ENCODE measurements at places on chromosomes 16 and 17.
A peak's percentile ranks its signal among the peaks of the same experiment; 100 is the strongest.

- DNase-seq, result no peak
Observed at GRCh38 chr16:65114527-65114926, 7.3 kb downstream of the CDH11 start.

DNA sequence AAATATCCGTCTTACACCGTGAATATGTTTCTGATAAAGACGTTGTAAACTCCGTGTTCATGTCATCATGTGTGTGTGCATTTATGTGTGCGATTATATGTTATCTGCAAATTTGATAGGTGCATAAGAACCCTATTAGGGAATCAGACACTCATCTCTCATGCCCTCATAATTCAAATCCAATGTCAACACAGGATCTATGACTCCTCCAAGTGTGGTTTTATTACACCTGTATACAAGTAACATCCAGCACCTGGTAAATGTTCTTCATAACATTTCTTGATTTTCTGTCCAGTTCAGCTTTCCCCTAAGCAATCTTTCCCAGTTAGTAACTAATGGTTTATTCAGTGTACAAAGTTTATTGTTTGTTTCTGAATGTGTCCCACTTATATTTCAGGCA is 681.9 kb downstream of the CDH11 start:
- DNase-seq, result no peak

DNA sequence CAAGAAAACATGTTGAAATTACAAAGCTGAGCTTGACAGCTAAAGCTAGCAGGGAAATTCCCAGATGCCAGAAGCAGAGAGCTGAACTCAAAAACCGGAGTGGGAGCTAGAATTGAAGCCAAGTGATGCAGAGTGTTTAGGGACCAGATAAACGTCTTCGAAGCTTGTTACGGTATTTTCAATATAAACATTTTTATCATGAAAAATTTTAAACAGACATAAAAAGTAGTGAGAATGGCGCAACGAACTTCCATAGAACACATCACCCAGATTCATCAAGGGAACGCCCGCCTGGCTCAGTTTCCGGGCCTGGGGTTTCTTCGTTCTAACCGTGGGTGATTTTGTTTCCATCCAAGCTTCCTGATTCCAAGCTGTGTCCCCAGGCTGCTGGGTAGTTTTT is 18.1 kb downstream of the SPNS2 start:
- no peak for DNase-seq

- DNase-seq, result no peak
Observed at GRCh38 chr16:72841506-72841905, 206.4 kb downstream of the ZFHX3 start.

DNA sequence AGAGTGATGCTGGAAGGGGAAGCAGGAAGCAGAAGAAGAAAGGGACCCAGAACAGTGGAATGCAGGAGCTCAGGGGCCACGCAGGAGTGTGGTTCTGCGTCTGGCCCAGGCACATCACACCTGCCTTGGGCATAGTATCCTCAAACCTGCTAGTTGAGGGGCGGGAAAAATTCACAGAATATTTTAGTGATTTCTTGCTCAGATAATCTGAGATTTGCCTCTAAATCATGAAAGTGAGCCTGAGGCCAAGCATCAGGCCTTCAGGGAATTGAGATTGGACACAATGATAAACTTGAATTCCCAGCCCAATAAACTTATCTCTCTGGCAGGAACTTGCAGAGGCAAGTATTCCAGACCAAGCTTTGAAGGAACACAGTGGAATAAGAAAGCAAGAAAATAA is 48.5 kb upstream of the CCL2 start:
- no peak for DNase-seq

DNA sequence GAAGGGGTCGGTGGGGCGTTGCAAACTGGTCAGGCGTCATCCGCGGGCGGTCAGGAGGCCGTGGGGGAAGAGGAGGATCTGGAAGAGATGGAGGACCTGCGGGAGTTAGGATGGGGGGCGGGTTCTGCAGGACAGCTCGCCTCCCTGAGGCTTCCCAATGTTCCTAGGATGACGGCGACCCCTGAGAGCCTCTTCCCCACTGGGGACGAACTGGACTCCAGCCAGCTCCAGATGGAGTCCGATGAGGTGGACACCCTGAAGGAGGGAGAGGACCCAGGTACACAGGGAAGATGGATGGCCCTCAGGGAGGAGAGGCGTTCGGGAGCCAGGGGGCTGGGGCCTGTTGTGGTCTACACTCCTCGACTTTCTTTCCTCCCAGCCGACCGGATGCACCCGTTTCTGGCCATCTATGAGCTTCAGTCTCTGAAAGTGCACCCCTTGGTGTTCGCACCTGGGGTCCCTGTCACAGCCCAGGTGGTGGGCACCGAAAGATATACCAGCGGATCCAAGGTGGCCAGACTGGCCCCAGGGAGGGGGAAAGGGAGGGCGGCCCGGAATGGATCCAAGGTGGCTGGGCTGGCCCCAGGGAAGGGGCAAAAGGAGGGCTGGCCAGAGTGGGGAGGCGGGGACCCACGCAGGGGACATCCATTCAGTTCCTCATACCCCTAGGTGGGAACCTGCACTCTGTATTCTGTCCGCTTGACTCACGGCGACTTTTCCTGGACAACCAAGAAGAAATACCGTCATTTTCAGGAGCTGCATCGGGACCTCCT is 839 bp downstream of the PLD2 start:
- DNase-seq, result no peak

DNA sequence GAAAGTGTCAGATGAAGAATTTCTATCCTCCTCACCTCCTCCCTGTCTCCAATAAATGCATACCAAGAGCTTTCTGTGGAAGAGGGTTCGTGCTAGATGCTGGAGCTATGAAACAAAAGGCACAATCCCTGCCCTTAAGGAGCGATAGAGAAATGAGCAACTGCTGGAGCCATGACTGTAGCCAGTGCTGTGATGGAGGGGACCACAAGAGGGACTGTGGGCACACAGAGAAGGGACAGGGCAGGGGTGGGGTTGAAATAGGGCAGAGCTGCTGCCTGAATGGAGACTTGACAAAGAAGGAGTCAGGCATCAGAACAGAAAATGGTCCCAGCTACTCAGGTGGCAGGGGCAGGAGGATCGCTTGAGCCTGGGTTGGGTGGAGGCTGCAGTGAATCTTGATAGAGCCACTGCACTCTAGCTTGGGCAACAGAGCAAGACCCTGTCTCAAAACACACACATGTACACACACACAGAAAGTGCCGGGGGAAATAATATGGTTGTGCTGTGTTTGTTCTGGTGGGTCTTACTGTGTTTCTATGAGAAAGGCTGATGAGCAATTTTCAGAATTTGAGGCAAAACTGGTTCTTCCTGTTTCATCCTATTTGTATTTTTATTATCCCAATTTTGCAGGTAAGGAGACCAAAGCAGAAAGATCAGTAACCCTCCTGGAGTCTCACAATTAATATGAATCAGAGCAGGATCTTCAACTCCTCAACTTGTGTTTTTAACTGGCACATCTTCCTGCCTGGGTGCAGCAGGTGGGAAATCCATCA is 16.5 kb downstream of the TMEM98 start:
- no peak for DNase-seq

DNA sequence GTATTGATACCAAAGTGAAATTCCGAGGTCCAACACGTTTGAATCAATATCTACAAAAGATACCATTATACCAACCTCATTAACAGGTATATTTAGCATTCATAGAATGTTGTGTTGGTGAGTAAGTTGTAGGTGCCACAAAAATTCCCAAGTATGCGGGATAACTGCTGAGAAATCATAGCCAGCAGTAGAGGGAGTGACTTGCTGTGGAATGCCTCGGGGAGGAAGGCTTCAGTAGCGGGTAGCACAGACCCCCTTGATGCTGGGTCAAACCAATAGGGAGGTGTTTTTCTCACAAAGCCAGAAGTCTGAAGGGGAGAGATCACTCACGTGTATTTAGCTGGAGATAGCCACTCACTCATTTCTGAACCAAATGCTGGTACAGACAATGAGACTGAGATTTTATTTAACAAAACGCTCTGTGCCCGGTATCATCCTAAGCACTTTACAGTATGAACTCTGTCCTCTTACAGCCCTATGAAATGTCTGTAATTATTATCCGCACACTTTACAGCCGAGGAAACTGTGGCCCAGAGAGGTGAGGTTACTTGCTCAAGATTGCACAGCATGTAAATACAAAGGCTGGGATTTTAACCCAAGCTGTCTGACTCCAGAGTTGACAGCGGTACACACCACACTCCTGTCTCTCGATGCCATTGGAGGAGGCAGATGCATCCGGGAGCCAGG is 23.1 kb downstream of the HSBP1 start:
- DNase-seq, result no peak

DNA sequence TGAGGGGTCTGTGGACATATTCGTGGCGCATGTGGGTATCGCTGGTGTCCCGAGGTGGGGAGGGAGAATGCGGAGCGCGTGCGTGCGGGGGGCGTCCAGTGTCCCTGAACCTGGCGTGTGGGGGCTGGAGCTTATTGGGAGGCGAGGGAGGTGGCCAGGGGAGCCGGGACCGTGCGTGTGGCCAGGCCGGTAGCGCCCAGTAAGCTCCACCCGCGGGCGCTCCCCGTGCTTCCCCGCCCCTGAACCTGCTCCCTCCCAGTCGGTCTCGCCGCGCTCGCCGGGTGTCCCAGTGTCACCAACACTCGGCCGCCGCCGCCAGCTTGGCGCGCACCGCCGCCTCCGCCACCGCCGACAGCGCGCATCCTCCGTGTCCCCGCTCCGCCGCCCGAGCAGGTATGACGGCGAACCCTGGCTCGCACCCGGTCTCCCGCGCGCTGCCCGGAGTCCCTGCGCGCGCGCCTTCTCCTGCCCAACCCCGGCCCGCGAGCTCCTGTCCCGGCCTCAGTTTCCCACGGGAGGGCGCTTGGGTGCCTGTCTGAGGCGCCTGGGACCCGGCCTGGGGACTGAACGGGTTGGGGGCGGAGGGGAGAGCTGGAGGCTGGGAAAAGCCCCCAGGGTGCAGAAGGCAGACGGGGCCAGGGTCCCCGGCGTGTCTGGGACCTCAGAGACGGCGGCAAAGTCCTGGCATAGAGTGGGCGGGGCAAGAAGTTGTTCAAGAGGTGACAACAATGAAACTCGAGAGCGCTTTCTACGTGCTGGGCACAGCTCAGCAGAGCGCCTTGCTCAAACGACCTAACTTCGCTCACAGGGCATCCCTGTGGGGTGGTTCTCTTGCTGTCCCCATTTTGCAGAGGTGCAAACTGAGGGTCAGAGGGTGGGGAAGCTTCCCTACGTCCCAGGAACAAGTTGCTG is at the start of gene SCNN1B:
TSS of gene SCNN1B (plus strand) at position 258 of the 912 bp plus-strand sequence. CDS start 46,298 bp downstream, outside the sequence.
- no peak for DNase-seq

- DNase-seq, result no peak
Observed at GRCh38 chr16:78648517-78648916, 549.1 kb downstream of the WWOX start.

- DNase-seq, result no peak
Observed at GRCh38 chr17:62871291-62871690, 63.2 kb upstream of the MARCHF10 start.

DNA sequence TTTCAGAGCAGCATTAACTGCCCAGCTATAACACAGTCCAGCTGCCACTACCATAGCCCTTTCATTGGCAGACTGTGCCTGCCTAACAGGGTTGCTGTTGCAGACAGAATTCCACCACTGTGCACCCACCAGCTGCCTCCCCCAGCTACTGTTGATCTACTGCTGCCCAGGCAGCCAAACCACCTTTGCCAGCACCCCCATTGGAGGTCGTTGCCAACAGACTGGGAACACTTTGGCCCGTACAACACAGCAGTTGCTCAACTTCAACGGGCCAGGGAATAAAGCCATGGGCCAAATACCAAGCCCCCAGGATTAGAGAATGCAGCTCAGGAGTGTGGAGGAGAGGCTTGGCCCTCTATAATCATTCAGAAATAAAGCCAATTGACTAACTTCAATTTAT is 473.6 kb downstream of the CDH11 start:
- DNase-seq, result no peak

DNA sequence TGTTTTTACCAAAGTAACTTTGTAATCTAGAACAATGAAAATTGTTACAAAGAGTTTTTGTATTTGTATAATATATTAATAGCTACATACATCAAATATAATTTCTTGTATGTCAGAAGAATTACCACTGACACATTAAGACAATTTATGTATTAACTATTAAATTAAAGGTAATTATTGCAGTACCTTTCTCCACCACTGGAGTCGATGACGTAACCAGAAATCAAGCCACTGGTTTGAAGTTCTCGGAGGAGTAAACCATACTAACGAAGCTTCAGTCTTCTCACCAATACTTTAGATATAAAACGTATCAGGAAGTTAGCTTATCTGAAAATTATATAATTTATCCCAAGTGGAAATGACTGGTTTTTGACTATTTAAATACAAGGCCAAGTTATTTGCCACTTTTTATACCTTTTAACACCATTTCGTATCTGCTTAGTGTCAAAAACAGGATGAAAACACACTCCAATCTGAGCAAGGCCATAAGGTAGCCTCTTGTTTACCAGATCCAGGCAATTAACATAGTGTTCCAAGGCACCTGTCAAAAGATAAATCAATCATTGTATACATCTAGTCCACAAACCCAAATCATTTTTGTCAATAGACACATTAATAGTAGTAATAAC is 4.3 kb downstream of the POLG2 start:
- DNase-seq, result peak; percentile 60

- no peak for DNase-seq
Observed at GRCh38 chr16:4381935-4382794, 10.5 kb downstream of the VASN start.

- no peak for DNase-seq
Observed at GRCh38 chr17:75430159-75430974, 24.9 kb upstream of the GRB2 start.

DNA sequence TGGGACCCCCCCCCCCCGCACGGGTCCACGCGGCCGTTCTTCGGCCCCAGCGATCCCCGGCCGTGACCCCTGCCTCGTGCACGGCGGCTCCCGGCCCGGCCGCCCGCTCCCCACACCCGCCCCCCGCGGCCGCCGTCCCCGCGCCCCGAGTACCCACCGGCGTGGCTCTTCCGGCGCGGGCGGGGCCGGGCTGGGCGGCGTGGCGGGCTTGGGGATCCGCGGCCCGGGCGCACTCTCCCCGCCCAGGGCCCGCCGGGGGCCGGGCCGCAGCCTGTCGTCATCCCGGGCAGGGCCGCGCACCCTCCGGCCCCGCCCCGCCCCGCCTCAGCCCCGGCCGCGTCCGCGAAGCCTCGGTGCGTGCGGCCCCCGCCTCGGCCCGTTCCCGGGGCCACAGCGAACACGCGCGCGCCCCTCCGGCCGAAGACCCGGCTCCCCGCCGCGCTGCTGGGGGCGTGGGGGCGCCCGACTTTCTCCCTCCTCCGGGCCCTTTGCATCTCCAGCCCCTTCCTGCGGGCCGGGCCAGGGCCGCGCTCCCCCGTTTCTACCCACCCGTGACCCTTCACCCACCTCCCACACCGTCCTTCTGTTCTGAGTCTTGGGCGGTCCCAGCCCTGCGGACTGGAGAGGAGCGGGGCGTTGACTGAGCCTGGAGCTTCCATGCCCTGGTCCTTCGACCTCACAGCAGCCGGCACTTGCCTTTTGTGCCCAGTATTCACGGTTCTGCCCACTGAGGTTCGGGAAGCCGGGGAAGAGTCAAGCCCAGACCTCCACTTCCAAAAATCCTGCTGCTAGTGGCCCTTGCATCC is 840 bp downstream of the MYO1C start:
- peak; percentile 33 for DNase-seq

DNA sequence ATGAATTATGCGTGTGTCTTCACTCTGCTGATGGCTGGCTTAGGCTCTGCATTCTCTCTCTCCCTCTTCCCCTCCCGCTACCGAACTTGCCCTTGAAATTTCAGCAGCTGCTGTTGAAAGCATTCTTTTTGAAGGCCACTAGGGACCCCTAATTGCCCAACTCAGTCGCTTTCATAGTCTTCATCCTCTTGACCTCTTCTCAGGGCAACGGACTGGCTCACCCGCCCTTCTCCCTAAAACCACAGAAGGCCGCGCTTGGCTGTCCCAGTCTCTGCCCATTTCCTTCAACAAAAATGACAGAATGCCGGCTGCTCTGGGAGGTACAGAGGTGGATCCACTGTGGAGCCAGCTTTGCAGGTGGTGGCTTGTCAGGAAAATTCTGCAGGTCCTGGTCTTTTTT is 21.0 kb upstream of the FMNL1 start:
- DNase-seq, result no peak

All from effector memory CD8-positive, alpha-beta T cell (primary cell).